Stimulated activated CD4-positive, alpha-beta T cell treated with anti-CD3 and anti-CD28 coated beads, Interleukin-4, amount 100 ng/mL, for 1 hour (primary cell): ENCODE measurements at places on chromosomes 13 and 19.
A peak's percentile ranks its signal among the peaks of the same experiment; 100 is the strongest.

GRCh38 chr19:33345163-33345562 is 28.3 kb upstream of the CEBPG start:
- no peak for DNase-seq

DNA sequence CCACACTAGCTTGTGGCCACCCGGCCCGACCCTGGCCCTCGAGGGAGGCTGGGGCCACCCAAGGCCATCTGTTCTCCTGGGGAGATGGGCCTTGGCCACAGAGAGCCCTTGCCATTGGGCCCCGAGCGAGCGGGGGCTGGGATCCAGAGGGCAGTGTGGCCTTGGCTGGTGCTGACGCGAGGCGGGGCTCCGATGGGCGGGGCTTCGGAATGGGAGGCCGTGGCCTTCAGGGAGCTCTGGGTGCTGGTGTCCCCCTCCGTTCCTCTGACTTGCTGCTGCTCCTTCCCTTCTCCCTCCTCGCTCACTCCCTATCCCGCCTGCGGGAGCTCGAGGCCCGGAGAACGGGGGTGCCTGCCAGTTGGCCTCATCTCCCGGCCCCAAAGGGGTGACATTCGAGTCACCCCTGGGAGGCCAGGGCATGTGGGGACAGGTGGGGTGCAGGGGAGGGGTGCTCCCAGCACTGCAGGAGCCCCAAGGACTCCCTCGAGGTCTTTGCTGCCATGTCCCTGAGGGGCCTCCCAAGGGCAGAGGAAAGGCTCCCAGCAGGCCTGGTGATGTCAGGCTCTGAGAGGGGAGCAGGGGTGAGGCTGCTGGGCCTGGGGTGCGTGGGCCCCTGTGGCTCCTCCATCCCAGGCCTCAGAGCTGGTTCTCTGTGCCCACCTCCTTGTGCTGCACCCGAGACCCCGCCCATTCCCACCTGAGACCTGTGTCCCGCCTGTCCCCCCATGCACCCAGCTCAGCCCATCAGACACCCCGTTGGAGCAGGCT is 4.2 kb downstream of the NCLN start:
- no peak for DNase-seq

DNA sequence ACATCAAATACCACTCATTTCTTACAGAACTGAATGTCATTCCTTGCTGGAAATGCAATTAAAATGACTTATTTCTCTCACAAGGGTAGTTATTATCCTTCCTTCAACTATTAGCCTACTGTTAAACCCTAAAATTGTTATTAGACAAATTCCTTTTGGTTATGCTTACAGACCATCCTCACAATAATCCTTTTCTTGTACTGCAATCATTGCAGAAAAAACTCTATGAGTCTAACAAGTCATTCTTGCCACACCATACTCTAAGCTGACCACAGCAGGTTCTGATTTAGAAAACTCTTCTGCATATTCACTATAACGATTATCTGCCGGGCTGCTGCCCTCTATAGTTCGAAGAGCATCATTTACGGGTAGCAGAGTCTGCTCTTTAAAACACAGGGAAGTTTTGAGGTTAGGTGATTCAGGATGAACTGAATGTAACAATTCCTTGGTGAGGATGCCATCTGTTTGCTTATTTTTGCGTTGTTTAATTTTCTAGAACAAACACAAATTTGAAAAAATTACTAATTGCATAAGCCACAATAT is 38.2 kb downstream of the MTMR6 start:
- DNase-seq: no peak

GRCh38 chr13:33640832-33641231 is 177.1 kb upstream of the RFC3 start:
- DNase-seq: no peak

- peak; percentile 56 for DNase-seq
Measured at GRCh38 chr19:12733369-12734214, 892 bp downstream of the TRIR start.

- DNase-seq: no peak
Measured at GRCh38 chr13:30078059-30078458, 227.6 kb upstream of the UBL3 start.

DNA sequence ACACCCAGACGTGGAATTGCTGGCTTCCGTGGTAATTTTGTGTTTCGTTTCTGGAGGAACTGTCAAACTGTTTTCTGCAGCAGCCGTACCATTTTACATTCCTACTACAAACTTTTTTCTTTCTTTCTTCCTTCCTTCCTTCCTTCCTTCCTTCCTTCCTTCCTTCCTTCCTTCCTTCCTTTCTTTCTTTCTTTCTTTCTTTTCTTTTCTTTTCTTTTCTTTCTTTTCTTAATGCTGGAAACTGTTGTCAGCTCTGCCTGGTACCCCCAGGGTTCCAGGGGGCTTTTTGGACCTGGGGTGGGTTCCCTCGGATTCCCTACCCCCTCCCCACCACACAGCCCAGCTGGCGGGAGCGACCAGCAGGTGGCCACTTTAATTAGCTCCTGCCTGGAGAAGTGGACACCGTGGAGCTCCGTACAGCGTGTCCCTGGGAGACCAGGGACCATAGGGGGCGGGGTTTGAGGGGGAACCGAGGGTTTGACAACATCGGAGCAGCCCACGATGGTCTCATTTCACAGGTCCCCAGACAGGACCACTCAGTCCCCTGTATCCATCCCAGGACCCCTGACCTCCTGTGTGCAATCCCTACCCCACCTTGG is 24.4 kb downstream of the CELF5 start:
- DNase-seq: no peak

DNA sequence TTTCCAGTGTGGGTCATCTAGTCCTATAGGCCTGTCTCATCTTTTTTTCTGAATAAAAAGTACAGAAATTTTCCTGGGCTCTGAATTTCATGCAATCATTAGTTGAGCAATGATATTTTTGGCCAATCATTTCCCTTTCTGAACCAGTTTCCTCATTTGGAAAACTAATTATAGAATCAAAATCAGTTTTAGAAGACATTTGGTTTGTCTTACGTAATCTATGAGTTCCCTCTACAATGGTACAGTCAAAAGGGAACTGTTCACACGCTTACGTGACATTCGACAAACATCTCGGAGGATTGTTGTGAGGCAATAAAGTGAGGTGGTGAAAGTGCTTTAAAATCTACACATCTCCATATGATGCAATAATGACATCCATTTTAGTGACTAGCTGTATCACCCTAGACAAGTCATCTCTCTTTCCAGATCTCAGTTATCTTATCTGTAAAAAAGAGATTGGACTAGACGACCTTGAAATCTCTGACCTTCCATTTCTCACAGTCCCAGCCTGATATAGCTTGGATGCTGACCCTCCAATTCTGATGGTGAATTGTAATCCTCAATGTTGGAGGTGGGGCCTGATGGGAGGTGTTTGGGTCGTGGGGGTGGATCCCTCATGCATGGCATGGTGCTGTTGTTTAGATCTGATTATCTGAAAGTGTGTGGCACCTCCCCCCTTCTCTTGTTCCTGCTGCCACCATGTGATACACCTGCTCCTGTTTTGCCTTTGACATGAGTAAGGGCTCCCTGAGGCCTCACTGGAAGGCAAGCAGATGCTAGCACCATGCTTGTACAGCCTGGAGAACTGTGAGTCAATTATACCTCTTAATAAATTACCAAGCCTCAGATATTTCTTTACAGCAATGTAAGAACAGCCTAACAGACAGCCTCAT is 26.7 kb downstream of the FLT1 start:
- no peak for DNase-seq

DNA sequence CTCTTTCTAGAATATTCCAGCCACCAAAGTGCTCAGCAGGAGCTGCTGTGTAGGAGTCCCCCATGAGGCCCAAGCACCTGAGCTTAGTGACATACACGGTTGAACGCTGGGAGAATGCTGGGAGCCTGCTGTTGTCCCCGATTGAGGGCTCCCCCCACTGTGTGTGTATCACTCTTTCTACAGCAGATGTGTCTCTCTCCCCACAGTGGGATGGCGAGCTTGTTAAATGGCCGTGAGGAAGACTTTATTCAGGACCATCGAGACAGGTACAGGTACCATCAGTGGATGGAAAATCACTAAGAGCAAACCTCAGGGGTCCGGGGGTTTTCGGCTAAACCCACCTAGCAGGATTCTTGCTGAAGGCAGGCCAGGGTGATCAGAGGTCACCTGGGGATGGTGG is 22.7 kb downstream of the EPN1 start:
- DNase-seq: no peak

- DNase-seq: no peak
Measured at GRCh38 chr19:46192992-46193650, 36.4 kb upstream of the IGFL1 start.
